ENCODE measurements at places on chromosomes 2 and 18. TPM values are rescaled to one million over a fixed set of nuclear protein-coding genes. Genes with fewer than 3 reads are reported as not detected.
A peak's percentile ranks its signal among the peaks of the same experiment; 100 is the strongest.

- H3K4me3 ChIP-seq, result no peak overlapping the region
- peaks cover 6% of the 10 kb centered on the region for H3K4me1 ChIP-seq
These were observed 37.5 kb downstream of the DHRS9 start for GRCh38 chr2:169106563-169107545.

- no peak overlapping the region for H3K27ac ChIP-seq
- H3K36me3 ChIP-seq, result no peaks in the 10 kb centered on the region
- no peaks in the 10 kb centered on the region for H3K27me3 ChIP-seq
- no peak overlapping the region for H3K4me3 ChIP-seq
- peaks cover 4% of the 10 kb centered on the region for H3K4me1 ChIP-seq
These were observed 23.8 kb upstream of the IL1R2 start for GRCh38 chr2:101967826-101968513.

DNA sequence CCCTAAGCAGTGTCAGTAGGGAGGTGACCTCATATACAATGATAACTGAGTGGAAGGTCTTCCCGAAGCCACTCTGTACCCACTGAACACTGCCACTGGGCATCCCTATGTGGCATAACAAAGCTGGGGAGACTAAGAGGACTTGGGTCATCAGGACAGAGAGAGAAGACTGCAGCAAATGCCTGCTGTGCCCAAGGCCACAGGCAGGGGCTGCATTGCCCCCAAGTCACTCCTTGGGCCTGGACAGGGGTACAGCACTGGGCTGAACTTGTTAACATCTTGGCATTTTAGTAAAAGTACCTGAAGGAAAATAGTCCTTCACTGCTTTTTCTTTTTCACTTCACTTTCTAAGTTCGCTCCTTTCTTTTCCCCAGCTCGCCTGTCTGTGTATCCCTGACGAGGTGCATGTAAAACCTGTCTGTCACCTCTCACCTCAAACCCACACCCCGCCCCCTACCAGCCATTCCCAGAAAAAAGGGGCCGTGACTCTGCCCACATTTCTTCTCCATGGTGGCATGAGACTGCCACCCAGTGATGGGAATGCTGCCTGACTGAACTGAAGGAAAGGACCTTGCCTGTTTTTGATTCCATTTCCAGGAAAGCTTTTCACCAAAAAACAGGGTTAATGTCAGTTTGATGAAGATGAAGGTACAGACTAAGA is 62.9 kb downstream of the MTHFD2 start:
- no peak overlapping the region for H3K27ac ChIP-seq
- H3K4me3 ChIP-seq, result no peak overlapping the region
- DNase-seq, result peak; percentile 84
- no peaks in the 10 kb centered on the region for H3K36me3 ChIP-seq

GRCh38 chr2:12050396-12050795 is 304.0 kb downstream of the LPIN1 start:
- no peak overlapping the region for H3K27ac ChIP-seq
- no peak overlapping the region for H3K4me3 ChIP-seq
- no peak for DNase-seq
- no peaks in the 10 kb centered on the region for H3K27me3 ChIP-seq
- H3K36me3 ChIP-seq, result no peaks in the 10 kb centered on the region

DNA sequence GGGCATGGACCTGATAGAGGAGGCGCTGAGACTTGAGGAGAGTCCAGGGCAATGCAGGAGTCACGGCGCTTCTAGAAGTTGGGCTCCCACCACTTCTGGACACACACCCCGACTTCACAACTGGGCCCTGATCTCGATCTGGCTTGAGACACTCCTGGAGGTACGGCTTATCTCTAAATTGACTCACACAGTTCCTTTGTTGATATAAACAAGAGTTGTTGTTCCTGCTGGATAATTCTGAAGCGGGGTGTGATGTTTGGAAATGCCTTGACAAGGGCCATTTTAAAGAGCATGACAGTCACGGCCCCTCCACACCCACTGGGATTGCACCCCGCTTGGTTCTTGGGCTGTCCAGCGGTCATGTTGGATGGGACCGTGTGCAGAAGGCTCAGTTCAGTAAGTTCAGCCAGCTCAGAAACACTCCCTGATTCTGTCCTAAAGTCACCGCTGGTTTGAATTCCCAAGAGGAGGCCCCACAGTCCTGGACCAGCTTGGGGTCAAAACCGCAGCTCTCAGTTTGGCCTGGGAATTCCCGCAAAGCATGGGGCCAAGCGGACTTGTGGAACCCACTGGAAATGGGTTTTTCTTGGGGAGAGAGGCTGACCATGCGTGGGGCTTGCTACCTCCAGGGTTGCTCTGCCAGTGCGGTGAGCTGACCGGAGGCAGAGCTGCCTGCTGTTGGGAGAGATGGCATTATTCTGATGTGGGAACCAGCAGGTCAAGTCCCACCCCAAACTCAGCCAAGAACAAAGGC is 9.3 kb upstream of the NEU2 start:
- H3K4me1 ChIP-seq, result no peaks in the 10 kb centered on the region
- DNase-seq, result no peak
- H3K27ac ChIP-seq, result no peak overlapping the region
- H3K36me3 ChIP-seq, result no peaks in the 10 kb centered on the region

The ARMC9 gene
- 33.0 TPM for total RNA-seq

The SERPINB4 gene
- 0.96 TPM for total RNA-seq

The REV1 gene
- 34.3 TPM for total RNA-seq

The RGPD3 gene
- total RNA-seq, result 0.17 TPM

The NTSR2 gene
- not detected for total RNA-seq

The ALK gene
- 0.09 TPM for total RNA-seq
